ENCODE measurements at places on chromosomes 1 and 21.
A peak's percentile ranks its signal among the peaks of the same experiment; 100 is the strongest.

DNA sequence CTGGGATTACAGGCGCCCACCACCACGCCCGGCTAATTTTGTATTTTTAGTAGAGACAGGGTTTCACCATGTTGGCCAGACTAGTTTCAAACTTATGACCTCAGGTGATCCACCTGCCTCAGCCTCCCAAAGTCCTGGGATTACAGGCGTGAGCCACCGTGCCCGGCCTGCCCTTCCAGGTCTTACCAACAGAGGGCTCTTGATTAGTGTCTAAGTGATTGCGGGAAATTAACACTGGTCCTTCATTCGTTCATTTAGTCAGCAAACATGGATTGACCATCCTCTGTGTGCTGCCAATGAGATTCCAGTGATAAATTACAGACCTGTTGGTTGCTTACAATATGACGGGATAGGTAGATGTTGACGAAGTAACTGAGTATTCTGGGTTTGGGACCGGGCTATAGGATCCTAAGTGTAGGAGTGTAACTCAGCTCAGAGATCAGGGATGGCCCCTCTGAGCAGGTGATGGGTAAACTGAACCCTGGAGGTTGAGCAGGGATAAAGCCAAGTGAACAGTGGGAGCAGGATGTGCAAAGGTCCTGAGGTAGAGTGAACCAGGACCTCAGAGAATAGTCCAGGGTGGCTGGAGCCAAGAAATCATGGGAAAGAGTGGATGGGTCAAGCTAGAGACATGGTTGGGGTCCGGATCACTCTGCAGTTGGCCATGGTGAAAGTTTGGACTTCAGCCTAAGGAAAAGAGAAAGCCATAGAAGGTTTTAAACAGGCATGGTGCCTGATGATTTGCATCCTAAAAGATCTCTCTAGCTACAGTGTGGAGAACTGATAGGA, 171.2 kb downstream of the KAZN start:
- DNase-seq = no peak

- DNase-seq = no peak
Observed at GRCh38 chr1:222288053-222288452, 259.9 kb downstream of the HHIPL2 start.

- no peak for DNase-seq
Observed at GRCh38 chr1:160797271-160797709, 1.3 kb downstream of the LY9 start.

GRCh38 chr1:62229468-62229867, 34.8 kb downstream of the L1TD1 start:
- no peak for DNase-seq

- DNase-seq = no peak
Observed at GRCh38 chr1:185406006-185406690, 89.1 kb upstream of the IVNS1ABP start.

- no peak for DNase-seq
Observed at GRCh38 chr1:214640431-214641213, 37.6 kb downstream of the CENPF start.

GRCh38 chr1:117512728-117513321, 93.0 kb upstream of the TENT5C start:
- DNase-seq = no peak

- peak; percentile 96 for DNase-seq
Observed at GRCh38 chr1:61253059-61253735, 170.8 kb downstream of the NFIA start.

- no peak for DNase-seq
Observed at GRCh38 chr1:19028110-19028509, 71.6 kb upstream of the IFFO2 start.

GRCh38 chr1:153774026-153774595, 1.1 kb upstream of the SLC27A3 start:
- DNase-seq = no peak

- DNase-seq = no peak
Observed at GRCh38 chr21:17585875-17586450, 26.7 kb downstream of the BTG3 start.

DNA sequence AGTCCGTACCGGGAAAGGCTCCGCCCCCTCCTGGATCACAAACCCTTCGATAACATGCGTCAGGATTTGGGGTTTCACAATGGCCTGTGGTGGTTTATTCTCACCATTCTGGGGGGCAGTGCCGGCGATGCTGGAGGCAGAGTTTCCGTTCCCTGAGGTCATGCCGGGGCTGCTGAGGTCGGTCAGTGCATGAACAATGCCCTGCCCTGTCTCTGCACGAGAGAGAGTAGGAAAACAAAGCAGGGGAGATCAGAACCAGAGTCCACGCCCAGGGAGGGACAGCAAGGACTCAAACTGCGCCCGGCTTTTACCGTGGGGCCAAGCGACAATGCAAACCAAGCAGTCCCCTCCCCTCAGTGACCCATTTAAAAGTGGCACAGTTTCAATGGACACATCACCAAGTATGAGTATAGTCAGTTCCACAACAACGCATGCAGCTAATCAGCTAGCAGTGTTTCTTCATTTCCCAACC, 13.2 kb upstream of the A3GALT2 start:
- DNase-seq = peak; percentile 76

DNA sequence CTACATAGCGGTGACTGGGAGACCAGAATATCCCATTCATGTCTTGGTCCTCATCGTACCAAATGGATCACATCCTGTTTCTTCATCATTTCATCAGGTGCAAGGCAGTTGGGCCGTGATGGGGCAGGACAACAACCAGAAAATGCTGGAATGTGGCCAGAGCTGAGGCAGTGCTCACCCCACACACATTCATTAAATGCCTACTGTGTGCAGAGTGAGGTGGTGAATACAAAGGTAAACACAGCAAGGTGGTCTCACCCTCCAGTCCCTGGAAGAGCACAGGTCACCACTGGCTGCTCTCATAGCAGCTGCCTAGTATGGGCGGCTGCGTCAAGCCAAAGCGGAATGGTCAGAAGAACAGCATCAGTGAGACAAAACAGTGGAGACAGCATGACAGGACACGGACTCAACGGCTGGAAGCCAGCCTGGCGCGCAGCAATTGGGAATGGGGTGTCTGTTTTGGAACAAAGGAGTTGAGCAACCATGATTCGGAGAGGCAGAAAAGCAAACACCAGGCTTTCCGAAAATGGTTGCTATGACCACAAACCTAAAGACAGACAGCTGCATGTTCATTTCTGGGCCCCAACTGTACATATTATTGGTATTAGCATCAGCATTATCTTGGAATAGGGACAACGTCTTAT, 5.6 kb upstream of the ADAMTSL4 start:
- DNase-seq = no peak

DNA sequence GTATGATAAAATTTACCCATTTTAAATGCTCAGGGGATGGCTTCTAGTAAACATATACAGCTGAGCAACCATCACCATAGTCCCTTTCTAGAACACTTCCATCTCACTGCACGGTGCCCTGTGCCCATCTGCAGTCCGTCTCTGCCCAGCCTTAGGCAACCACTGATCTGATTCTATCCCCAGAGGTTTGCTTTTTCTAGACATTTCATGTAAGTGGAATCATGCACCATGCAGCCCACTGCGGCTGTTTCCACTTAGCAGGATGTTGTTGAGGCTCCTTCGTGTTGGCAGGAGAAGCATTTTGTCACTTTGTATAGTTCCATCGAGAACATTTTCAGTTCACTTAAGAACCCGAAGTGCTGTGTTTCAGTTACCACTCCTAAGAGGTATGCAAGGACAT, 27.8 kb upstream of the VAMP3 start:
- no peak for DNase-seq

DNA sequence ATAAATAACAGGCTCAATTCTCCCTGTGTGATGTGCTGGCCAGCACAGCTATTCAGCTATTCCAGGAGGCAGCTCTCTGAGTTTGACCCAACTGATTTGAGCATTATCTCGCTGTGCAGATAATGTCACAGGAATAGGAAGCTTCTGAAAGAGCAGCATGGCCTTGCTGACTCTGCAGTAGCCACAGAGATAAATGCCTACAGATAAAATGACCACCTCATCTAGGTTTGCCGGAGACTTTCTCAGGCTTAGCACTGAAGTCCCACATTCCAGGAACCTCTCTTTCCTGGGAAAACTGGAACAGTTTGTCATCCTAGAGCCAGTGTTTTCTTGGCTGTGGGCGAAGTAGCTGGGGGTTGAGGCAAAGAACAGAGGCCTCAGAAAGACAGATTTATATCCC, 98.9 kb downstream of the MRPL39 start:
- DNase-seq = no peak

- DNase-seq = no peak
Observed at GRCh38 chr1:43705982-43706597, 1.2 kb upstream of the ST3GAL3 start.

- no peak for DNase-seq
Observed at GRCh38 chr1:234400773-234401172, 27.5 kb downstream of the COA6 start.

GRCh38 chr1:30011970-30012369, 711.4 kb downstream of the MATN1 start:
- no peak for DNase-seq

- DNase-seq = no peak
Observed at GRCh38 chr1:12552951-12553921, 64.8 kb downstream of the DHRS3 start.

DNA sequence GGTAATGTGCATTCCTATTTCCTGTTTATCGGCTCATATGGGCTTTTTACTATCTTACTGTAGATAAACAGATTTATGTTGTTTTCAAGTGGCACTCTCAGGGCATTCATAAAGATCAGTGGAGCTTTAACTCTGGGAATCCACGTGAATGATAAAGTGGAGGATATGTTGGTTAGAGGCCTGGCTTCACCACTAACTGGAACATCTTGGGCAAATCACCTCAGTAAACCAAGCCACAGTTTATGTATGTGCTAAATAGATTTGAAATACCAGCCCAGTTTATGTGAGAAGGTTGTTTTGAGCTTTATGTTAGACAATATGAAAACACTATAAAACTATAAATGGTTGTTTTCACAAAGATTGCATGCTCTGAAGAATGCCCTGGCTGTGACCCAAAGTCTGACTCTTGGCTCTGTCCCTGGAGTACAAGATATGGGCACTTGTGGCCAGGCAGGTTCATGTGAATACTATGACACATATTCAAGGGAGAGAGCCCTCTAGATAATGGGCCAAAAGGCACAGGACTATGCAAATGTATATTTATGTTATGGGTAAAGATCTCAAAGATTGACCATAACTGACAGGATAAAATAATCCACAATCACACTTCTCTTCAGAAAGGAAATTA, 36.7 kb downstream of the FAM163A start:
- no peak for DNase-seq

DNA sequence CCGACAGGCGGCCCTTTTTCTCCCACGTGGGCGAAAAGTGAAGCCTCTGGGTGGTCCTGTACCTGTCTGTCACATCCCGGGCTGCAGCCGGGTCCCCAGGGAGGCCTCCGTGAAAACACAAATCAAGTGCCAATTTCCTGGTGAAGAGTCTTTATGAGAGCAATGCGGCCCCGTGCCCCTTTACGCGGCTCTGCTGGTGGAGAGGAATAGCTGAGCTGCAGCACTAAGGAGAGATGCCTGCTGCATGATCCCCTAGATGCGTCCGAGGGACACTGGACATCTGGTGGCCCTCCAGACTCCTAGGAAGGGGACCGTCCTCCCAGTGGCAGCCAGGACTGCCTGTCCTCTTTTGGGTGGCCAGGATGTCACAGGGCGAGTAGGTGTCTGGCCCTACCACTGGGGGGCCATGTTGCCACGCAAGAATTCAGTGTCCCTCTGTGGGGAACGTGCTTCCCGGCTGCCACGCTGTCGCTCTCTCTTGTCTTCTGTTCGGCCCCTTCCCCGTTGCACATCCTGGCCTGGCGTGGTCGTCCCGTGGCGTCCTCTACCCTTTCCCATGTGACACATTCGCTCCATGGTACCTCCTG, 38.7 kb downstream of the COL18A1 start:
- DNase-seq = no peak

DNA sequence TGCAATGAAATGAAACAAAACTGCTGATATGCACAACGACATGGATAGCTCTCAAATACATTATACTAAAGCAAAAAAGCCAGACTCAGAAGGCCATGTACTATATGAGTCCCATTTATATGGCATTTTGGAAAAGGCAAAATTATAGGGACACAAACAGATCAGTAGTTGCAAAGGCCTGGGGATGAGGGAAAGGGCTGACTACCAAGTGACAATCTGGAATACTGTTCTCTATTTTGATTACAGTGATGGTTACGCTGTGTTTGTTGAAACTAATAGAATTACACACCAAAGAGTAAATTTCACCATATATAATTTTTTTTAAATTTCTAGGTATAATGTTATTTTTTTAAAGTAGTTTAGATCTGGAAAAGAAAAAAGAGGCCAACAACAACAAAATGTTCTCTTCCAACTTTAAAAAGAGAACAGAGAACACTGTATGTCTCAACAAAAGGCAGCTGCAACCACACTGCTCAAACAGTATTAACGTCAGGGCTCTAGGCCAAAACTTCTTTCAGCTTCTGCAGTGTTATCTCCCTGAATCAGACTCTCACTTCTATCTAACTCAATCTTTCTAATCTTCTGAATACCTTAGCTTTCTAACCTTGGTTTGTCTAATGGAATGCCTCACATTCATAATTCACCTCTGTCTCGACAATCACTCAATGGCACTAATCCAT, 75.8 kb downstream of the FOXJ3 start:
- DNase-seq = no peak

DNA sequence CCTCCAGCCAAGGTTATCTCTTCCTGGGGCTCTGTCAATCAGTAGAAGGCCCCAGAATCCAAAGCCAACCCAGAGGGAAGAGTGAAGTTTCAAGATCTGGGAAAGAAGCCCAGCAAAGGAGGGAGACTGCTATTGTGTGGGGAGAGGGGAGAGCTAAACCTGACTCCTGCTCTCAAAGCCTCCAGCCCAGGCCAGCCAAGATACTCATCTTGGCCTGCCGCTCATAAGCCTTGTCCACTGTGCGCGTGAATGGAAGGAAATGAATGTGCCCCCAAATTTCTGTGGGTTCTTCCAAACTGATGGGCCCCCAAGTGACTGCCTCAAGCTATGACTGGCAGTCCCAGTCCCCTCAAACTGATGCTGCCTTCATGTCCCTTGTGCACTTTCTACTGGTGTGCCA, 2.0 kb downstream of the PLXNA2 start:
- no peak for DNase-seq

- no peak for DNase-seq
Observed at GRCh38 chr1:188089461-188089860, 1260.7 kb downstream of the PLA2G4A start.

- no peak for DNase-seq
Observed at GRCh38 chr1:69404486-69404885, 163.2 kb upstream of the LRRC7 start.

DNA sequence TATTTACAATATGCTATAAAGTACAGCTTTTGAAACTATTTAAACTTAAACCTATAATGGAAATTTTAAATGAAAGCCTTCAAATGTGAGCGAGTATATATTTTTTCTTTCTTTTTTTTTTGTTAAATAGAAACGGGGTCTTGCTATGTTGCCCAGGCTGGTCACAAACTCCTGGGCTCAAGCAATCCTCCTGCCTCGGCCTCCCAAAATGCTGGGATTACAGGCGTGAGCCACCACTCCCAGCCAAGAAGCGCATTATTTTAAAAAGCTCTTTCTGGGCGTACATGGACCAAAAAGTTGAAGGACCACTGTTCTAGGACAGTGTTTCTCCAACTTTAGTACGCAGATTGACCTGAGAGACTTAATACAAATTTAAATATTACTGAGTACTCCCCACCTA, 87.5 kb downstream of the TRIM33 start:
- DNase-seq = no peak

DNA sequence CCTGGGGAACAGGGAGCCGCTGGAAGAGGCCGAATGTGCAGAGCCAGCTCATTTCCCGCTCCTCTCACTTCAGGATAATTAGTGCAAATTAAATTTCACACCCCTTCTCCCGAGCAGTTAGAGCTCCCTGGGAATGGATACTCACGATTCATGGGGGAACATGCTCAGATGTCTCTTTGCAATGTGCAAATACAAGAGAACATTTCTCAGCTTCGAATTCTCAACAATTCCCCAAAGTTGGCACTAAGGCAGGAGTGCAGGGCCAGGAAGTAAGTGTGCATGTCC, 54.9 kb downstream of the CAMK2N1 start:
- no peak for DNase-seq
